ENCODE measurements at places on chromosomes 11 and 22. TPM values are rescaled to one million over a fixed set of nuclear protein-coding genes. Genes with fewer than 3 reads are reported as not detected.

GRCh38 chr11:122598971-122599370, 56.6 kb upstream of the UBASH3B start:
- no peak for DNase-seq

GRCh38 chr11:75101424-75102128, 4.9 kb upstream of the OR2AT4 start:
- no peak for DNase-seq

DNA sequence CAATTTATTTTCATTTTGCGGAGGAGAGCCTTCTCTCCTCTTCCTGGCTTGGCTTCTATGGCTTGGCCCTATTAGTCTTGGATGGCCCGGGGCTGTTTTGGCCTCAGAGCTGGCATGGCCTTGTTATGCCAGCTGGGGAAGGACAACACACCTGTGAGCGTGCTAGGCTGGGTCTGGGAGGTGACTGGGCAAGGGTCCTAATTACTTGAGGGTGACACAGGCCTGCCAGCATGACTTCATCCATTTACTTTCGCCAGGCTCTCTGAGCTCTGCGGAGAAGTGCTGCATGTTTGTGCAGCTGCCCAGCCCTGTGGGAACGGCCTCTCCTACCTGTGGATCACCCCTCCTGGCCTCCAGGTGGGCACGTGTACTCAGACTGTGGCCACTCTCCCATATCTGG, 153.6 kb downstream of the SNX19 start:
- no peak for DNase-seq

- DNase-seq = no peak
These were observed 13.5 kb downstream of the FSHB start for GRCh38 chr11:30244265-30244664.

GRCh38 chr22:27262361-27262760, 539.2 kb downstream of the MN1 start:
- DNase-seq = no peak

GRCh38 chr11:64204080-64204440, 2.5 kb upstream of the FERMT3 start:
- no peak for DNase-seq

DNA sequence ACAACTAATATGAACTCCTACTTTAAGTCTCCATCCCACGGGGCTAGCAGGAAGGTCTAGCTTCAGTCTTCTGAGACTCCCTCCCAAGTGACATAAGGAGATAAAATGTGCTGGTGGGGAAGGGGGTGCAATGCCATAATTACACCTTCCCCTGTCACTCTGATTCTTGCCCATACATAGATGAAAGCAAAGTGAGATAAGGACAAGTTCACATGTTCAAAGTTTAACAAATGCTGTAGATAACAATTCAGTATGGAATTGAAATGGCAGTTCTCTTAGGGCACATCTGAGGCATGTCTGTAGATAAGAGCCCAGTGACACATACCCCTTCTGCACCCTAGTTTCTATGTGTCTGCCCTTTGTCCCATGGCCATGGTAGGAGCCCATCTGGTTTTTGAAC, 38.2 kb upstream of the PANX1 start:
- no peak for DNase-seq

DNA sequence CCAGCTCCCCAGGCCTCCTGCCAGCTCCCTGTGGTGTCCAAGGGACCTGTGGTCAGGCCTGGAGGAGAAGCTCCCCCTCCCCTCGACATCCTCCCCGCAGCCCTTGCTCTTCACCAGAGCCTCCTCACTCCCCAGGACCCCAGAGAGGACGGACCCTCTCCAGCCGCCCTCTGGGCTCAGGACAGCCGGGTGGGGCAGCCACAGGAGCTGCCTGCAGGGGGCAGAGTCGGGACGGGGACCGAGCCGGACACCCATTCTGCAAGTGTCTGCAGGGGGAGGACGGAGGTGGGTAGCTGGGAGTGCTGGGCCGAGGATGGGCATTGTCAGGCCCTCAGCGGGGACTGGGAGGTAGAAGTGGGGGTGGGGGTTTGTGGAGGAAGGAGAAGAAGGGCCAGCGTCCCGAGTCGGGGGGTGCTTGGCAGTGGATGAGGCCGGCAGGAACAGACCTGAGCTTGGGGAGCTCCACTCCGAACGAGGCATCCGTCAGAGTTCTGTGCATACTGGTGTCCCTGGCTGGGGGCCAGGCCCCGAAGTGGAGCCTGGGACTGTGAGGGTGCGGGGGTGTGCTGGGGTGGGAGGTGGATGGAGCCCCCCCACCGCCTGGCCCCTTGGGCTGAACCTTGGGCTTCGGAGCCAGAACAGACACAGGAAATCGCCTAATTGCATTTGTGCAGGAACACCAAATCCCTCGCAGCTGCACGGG, 15.2 kb downstream of the PRR33 start:
- DNase-seq = no peak

The FAM227A gene
- total RNA-seq = 0.46 TPM

The OR10A2 gene
- not detected for total RNA-seq

The PIH1D2 gene
- 0.63 TPM for total RNA-seq

The CCDC88B gene
- total RNA-seq = 87.4 TPM
